ENCODE measurements at places on chromosomes 16 and 17.

DNA sequence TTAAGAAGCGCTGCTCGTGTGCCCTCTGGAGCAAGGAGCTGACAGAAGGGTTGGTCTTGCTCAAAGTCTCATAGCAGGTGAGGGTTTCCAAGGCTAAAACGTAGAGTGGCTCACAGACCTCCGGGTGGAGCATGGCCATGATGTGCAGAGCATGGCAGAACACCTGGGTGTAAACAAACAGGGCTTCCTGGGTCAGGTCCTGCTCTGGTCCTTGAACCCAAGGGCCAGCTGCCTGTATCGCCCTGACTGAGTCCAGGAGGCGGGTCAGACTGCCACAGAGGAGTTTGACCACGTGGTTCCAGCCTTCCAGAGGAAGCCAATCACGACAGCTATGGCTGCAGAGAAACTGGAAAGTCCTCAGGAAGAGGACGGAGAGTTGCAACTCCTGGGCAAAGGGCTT, 7.1 kb downstream of the GEMIN4 start:
- no peak for DNase-seq

- no peak for DNase-seq
Observed at GRCh38 chr16:57766714-57767348, 31.3 kb downstream of the KATNB1 start.

GRCh38 chr17:28941251-28941650, 10.1 kb downstream of the PHF12 start:
- no peak for DNase-seq

DNA sequence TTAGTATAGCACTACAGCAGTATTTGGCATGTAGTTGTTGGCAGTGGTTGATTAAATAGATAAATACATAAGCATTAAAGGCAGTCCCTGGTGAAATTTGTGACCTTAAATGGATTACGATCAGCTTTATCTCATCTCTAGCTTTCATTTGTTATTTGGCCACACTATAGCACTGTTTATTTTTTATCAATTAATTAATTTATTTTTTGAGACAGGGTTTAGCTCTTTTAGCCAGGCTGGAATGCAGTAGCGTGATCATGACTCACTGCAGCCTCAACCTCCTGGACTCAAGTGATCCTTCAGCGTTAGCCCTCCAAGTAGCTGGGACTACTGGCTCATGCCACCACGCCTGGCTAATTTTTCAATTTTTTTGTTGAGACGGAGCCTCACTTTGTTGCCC, 18.7 kb upstream of the ARHGAP17 start:
- no peak for DNase-seq

- DNase-seq: peak; percentile 4
Observed at GRCh38 chr17:74008196-74008595, 195.3 kb upstream of the RPL38 start.

DNA sequence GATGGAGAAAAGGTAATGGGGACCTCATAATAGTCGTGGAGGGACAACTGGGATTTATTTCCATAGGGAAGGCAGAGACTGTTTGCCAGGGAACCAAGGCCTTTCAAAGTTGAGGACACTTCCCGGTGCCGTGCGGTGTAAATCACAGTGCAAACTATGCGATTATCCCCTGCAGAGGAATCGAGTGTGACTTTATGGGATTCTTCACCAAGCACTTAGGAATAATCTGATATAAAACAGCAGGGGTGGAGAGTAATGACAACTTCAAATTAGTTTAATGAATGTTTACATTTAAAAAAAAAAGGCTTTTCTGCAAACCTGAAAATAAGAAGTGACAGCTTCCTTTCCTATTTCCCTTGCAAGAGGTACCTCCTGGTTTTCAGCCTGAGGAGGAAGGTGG, 538.2 kb downstream of the MAF start:
- DNase-seq: no peak
